ENCODE measurements at places on chromosomes 5 and 9.
A peak's percentile ranks its signal among the peaks of the same experiment; 100 is the strongest.

- DNase-seq, result no peak
Observed at GRCh38 chr9:16816011-16816410, 54.5 kb downstream of the BNC2 start.

GRCh38 chr5:88694023-88694679 is 188.8 kb downstream of the MEF2C start:
- no peak for DNase-seq

- peak; percentile 42 for DNase-seq
Observed at GRCh38 chr9:131407717-131408195, 13.9 kb downstream of the PRRC2B start.

GRCh38 chr5:95967236-95967635 is 5.6 kb upstream of the ELL2 start:
- no peak for DNase-seq

DNA sequence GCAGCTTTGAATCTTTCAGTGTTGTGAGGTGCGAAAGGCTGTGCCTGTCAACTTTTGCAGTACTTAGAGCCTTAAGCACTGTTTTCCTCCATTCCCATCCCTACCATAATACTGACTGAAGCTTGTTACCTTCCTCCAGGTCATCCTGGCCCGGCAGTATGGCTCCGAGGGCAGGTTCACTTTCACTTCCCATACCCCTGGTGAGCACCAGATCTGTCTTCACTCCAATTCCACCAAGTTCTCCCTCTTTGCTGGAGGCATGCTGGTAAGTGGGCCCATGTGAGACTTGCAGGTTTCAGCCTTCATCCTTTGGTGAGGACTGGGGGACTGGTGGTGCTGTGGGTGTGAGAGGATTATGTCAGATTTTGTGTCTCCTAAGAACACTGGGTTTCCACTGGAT is 1.5 kb downstream of the TMED9 start:
- DNase-seq, result no peak

DNA sequence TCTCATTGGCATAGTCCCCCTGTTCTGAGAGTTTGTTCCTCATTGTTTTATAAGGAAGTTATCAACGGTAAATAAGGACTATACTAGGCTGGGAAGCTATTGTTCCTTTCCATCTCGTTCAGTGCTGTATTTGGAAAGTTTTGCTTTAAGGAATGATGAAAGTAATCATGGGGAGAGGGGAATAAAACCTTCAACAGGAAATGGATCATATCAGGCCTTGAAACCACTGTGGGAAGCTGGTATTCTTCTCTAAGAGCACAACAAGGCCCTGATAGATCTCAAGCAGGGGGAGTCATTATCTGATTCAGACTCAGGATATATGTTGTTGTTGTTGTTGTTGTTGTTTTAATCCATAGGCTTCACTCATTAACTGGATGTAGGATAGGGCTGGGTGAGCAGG is 474.5 kb downstream of the ENC1 start:
- DNase-seq, result no peak

Data from effector memory CD4-positive, alpha-beta T cell (primary cell).